ENCODE measurements at places on chromosomes 3 and 15. TPM values are rescaled to one million over a fixed set of nuclear protein-coding genes. Genes with fewer than 3 reads are reported as not detected.

Gene HRH1
- 2.1 TPM for polyA plus RNA-seq

DNA sequence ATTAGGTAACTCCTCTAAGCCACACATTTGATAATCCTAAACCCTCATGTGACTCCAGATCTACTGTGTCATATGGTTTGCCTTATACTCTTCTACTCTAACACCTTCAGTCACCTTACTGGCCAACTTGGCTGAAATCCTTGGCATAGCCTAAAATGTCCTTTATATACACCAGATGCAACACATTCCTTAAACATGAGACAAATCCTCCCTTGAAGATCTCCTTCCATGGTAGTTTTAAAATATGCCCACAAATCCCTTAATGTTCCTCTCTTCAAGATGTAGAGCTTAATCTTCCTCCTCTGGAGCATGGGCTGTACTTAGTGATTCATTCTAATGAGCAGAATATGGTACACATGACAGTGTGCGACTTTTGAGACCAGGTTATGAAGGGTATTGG is 238.9 kb downstream of the SUCLG2 start:
- no peak for DNase-seq

DNA sequence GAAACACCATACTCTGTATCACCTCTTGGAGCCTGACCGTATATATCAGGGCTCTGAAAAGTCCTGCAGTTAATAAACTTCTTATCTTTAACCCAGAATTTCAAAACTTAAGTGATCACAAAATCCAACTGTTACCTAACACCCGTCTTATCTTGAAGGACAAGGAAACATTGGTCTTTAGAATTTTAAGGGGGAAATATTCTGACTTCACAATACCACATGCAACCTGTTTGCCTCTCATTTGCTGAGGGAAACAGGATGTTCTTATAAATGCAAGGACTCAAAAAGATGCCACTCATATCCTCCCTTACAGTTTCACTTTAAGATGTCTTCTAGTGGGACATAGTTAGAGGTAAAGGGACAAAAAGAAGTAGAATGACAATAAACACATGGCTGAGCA is 67.9 kb downstream of the CRTC3 start:
- no peak for DNase-seq

DNA sequence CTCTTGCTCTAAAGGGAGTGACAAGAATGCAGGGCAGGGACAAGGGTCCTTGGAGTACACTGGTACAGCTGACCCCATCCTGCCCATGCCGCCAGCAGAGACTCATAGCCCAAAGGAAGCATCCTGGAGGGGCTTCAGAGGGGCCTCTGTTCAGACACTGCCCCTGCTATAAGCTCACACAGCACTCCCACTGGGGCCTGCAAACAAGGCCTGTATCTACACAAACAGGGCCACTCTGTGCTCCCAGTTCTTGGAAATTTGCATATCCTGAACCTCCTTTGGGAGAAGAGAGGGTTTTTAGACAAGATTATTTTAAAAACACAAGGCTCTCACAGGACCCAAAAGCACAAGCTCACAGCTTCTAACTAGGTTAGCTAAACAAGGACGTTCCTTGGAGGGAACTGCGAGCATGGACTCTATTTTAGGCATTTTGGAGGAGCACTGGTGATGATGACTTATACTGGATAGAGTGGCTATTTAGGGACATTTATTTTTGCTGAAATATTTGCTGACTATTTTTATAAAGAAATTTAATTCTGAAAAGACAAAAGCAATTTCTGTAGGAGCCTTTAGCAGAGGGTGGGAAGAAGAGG is 16.4 kb upstream of the ANKRD34C start:
- DNase-seq = no peak

- no peak for DNase-seq
Measured at GRCh38 chr15:51736069-51736468, 1.4 kb downstream of the LYSMD2 start.

GRCh38 chr3:73072634-73073033 is 11.2 kb downstream of the EBLN2 start:
- no peak for DNase-seq

Data from renal pelvis (tissue), 12 donors.